ENCODE measurements at places on chromosomes 6 and 20. TPM values are rescaled to one million over a fixed set of nuclear protein-coding genes. Genes with fewer than 3 reads are reported as not detected.

MUCL3 gene
- 0.07 TPM for polyA plus RNA-seq

DNA sequence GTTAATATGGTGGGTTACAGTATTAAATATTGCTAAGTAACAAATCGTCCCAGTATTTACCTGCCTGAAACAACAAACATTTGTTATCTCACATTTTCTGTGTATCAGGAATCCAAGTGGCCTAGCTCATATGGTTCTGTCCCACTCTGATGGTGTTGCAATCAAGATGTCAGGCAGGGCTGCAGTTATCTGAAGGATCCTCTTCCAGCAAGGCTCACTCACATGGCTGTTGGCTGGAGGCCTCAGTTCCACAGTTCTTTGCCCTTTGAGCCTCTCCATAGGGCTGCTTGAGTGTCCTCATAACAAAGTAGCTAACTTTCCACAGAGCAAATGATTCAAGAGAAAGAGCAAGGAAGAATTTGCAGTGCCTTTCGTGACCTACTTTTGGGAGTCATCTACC, 17.7 kb downstream of the RAB22A start:
- DNase-seq, result no peak

FRK gene
- polyA plus RNA-seq, result 4.1 TPM

DNA sequence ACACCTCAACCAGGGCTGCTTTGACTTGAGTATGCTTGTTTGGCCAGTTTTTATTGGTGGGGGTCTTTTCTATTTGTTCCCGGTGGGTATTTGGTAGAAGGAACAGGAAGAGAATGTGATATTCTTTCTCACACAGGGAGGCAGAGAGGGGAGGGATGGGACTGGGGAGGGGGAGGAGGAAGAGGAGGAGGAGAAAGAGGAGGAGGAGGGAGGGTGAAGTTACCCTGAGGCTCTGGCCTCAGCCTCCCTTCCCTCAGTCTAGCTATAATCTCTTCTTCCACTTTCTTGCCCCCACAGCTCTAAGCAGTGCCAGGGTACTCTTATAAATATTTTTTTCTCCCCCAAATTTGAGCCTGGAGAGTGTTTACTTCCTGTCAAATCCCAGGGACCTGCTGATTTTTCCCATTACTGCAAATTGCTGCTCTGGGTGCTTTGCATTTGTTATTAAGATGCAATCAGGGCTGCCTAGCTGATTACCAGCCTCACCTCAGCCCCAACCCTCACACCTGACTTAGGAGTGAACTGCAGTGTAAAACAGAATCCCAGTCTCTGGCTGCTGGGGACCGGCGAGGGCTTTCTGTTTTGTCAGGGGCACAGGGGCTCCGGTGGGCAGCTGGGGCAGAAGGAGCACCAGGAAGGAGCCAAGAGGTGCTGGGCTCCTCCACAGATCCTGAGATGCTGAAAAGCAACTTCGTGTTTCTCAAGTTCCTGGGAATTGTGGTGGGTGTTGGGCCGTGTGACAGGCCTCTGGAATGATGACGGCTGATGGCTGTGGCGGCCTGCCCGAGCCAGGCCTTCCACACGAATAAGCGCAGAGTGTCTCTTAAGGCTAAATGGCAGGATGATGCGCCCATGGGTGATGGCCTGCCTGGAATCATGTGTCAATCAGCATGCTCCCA, 141.4 kb downstream of the CD83 start:
- no peak for DNase-seq

GRCh38 chr6:136550045-136550329, 235 bp downstream of the MAP7 start:
- no peak for DNase-seq

DNA sequence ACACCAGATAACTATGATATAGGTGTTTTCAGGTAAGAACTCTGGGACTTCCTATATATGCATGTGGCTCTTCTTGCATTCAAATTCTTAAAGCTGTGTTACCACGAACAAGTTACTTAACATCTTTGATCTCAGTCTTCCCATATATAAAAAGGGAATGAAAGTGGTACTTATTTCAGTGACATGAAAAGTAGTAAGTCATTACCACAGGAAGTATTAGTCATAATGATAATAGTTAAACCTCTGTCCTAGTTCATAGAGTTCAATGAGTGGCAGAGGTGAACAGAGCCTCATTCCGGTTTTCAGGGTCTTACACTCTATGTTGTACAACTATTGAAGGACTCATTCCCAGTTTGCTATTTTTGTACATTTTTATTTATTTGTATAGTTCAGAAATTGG, 237.0 kb downstream of the NKAIN2 start:
- no peak for DNase-seq

GRCh38 chr20:50774515-50774914, 20.3 kb upstream of the BCAS4 start:
- DNase-seq, result no peak

RSPO4 gene
- 0.93 TPM for polyA plus RNA-seq

TOP1 gene
- polyA plus RNA-seq, result 115 TPM

DNA sequence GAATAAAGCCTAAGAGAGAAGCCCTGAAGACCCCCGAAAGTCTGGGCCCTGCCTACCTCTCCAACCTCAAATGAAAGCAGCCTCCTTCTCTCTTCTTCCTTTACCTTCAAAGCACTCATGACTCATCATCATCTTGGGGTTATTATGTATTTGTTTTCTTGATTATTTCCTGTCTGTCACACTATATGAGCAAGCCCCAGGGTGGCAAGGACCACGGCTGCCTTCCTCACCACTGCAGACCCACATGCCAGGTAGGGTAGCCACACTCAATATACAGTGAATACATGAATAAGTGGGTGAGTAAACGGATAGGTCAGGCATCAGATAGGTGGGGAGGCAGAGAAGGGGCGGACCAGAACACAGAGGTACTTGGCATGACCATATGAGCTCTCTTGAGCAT, 8.8 kb downstream of the WFDC3 start:
- DNase-seq, result no peak

BPI gene
- polyA plus RNA-seq, result 0.38 TPM

DNA sequence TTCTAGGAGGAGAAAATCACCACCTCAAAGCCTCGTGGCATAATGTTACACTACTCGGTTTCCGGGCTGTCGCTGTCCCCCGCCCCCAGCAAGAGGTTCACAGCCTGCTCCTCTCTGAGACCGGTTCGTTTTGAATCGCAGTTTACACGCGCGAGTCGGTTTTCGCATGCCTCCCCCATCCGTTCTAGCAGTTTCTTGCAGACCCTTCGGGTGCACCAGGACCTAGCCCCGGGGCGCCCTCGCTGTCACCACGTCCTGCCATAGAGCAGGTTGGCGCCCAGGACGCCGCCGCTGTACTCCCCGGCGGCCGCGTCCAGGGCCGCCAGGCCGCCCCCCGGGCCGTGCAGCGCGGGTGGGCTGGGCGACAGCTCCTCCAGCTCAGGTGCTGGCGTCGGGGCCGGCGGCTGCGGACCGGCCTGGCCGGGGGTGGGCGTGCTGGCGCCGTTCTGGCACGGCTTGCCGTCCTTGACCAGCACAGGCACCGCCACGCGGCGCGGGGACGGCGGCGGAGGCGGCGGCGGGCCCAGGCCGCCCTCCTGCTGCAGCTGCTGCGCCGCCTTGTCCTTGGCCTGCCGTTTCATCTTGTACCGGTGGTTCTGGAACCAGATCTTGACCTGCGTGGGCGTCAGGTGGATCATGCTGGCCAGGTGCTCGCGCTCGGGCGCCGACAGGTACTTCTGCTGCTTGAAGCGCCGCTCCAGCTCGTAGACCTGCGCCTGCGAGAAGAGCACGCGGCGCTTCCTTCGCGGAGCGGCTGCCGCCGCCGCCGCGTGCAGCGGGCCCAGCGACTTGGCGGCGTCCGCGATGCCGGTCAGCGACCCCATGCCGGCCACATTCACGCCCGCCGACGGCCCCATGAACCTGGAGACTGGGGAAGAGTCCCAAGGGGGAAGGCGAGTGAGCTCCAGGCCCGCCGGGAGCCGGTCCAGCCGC, 1.4 kb downstream of the NKX2-4 start:
- no peak for DNase-seq

RNF114 gene
- polyA plus RNA-seq, result 61.8 TPM

- DNase-seq, result no peak
These were observed 162.6 kb downstream of the MMUT start for GRCh38 chr6:49300443-49300842.

GRCh38 chr20:63661108-63661507, 3.0 kb downstream of the RTEL1 start:
- DNase-seq, result no peak

DNA sequence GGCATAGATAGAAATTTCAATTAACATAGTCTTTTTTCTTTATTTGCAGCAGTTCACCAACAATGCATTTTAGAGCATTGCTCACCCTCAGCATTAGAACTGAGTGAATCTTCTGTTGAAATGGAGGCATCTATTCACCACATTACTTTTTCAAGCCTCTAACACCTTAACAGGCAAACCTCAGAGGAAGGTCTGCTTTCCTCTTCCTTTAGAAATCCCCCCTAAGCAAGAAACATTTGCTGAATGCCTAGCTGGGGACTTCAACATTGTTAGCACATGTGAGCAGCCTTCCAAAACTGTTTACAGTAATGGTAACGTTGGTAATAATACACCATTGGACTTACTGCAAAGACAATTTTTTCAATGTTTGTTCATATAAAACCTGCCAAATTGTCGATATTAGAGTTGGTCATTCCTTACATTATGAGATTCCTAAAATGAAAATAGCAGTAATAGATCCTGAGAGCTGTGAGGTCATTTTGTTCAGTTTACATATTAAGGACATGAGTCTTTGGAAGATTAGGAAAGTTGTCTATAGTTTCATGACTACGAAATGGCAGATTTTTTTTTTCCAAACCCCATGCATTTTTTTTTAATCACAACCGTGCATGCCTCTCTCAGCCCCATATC, 20.6 kb upstream of the AKIRIN2 start:
- DNase-seq, result no peak

TRMT11 gene
- 35.3 TPM for polyA plus RNA-seq

DNA sequence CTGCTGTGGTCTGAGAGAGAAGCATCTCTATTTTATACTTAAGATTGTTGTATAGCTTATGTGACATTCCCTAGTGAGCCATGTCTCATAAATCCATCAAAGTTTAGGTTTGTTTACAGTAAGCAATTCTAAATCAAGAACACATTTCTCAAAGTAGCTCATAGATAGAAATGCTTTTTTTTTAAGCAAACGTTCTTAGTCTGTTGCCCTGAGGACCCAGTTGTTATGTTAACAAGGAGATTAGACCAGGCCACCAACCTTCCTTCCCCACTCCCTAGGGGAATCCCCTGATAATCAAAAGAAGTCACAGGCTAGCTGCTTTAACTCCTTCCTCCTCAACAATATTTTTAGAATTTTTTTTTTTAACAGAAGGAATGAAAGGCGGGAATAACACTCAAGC, 169.0 kb downstream of the FUT9 start:
- no peak for DNase-seq

DNA sequence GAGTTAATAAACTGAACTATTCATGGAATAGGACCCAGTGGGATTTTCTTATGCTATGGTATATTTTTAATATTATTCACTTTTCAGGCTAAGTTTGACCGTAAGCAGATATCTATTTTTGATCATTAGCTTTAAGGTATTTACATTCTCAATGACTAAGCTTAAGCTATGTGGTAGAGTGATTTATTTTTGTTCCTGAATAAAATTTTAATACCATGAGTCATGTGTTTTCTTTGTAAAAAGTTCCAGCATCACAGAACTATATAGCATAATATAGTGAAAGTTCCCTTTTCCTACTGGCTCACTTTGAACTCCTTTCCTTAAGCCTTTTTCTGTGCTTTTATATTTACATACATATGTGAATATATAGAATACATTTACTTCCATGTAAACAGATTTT, 75.8 kb downstream of the BCKDHB start:
- DNase-seq, result no peak

GRCh38 chr6:167162591-167162990, 4.8 kb upstream of the GPR31 start:
- DNase-seq, result no peak

DNA sequence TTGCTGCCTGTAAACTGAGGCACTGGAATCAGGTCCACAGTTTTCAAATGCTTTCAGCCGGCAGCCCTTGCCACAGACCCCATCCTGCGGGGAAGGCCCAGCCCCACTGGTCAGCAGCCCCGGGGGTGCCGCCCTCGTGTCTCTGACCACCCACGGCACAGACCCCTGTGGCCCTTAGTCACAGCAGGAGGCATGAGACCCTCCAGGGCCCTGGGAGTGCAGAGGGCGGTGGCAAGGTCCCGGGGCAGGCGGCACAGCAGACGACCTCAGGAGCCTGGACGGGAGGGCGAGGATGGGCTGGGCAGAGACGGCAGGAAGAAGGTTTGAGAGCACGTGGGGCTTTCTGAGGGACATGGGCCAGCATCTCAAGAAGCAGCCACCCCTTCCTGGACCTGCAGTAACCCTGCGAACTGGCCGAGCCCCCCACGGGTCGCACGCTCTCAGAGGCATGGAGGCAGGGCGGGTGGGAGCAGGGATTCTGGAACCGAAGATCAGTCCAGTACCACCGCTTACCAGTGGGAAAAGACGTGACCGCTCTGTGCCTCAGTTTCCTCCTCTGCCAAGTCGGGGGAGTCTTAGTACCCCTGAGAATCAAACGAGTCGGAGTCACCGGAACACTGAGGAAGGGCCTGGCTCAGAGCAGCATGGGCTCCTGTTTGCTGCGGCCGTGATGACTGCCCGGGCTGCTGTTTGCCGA, 140.7 kb downstream of the TAF4 start:
- no peak for DNase-seq

IL17A gene
- not detected for polyA plus RNA-seq

DNA sequence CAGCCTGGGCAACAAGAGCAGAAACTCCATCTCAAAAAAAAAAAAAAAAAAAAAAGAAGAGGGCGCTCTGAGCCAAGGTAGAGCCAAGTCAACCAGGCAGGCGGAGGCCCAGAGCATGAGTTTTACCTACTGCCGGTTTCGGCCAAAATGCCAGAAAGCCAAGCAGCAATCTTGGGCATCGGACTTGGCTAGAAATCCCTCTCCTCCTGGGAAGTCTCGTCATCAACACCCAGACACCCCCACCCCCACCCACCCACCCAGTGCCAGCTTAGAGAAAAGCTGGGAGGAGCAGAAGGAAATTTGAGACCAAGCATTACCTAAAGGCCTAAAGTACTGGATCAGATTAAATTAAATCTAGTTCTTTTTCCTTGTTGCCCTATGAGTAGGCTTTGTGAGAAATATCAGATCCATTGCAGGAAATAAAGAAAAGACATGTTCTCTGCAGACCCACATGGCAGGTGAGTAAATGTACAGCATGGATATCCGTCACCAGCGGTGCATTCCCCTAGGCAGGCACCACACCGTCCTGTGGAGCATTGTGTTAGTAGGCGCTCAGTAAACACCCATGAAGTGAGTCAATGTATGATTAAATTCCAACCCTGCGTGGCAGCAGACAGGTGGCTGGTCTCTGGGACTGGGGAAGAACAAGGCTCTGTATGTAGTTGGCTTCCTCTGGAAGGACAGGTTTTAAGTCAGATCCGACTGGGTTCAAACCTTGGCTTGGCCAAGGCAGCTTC, 21.0 kb downstream of the RIPOR3 start:
- DNase-seq, result no peak

BEND6 gene
- polyA plus RNA-seq, result 4.4 TPM

- no peak for DNase-seq
These were observed 41.5 kb upstream of the SRF start for GRCh38 chr6:43129434-43130194.

All from left renal cortex interstitium (tissue), 4 donors.